ENCODE measurements at places on chromosomes 7 and 10.

- DNase-seq = no peak
Observed at GRCh38 chr7:90957883-90958282, 306.4 kb upstream of the FZD1 start.

GRCh38 chr10:11245510-11245909 is 227.8 kb downstream of the CELF2 start:
- DNase-seq = peak; percentile 43

- no peak for DNase-seq
Observed at GRCh38 chr7:91835826-91836368, 44.6 kb downstream of the MTERF1 start.

DNA sequence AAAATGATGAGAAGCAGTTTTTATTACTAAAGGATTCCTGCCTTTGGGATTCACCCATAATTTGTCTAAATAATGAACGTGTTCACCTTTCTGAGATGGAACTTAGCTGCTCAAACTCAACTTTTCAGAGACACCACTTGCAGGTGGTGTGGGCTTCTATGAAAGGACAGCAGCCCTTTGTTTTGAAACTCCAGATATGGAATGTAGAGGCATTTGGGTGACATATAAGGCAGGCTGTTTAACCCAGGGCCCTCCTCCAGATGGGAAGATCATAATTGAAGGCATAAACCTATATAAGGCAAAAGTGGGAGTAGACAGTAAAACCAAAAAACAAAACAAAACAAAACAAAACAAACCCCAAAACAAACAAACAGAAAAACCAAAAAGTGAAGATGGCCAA is 11.9 kb upstream of the HUS1 start:
- no peak for DNase-seq

DNA sequence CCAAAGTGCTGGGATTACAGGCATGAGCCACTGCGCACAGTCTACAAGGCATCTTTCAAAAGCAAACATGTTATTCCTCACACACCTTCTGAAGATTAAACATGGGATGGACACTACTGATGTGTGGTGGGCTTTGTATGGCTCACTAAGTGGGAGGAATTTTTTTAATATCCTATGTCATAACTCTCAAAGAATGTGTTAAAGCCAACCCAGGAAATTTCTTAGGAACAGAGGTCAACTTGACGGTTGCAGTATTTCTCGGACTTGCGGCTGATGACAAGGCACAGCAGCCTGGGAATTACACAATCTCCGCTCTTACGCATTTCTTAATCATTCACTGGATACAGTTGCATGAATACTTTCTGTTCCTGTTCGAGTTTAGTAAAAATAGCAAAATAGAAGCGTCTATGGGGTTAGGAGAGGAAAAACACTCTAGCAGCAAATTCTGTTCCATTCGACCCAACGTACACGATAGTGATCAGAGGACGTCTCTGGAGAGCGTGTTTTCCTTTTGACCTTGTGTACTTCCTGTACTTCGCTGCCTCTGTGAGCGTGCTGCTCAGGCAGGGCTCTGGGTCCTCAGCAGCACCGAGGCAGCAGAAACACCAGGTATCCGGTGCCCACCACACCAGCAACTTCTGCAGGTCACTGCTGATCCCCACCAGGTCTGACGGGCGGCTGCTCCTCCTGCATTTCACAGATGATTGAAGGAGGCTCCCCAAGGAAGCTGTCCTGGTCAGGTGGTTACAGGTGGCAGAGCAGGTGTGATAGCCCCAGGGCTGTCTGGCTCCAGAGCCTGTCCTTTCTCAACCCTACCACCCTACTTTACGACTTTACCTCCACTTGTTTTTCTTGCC is 26.4 kb upstream of the SRGN start:
- peak; percentile 20 for DNase-seq

DNA sequence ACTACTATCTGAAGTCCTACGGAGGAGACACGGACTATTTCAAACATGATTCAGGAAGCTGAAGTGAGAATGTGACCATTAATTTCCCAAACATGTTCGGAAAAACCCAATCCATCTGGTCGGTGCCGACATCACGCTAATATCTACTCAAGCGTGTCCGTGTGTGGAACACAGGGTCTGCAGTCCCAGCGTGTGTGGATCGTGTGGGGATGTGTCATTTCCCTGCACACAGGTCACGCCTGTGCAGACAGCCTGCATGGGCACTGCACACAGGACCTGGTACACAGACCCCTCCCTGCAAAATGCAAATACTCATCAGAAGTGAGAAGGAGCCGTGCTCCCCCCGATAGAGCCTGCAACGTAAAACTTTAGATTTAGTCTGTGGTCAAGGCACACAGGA is 57.8 kb downstream of the CARD11 start:
- no peak for DNase-seq

- DNase-seq = no peak
Observed at GRCh38 chr10:86344714-86345161, 21.9 kb downstream of the GRID1 start.

DNA sequence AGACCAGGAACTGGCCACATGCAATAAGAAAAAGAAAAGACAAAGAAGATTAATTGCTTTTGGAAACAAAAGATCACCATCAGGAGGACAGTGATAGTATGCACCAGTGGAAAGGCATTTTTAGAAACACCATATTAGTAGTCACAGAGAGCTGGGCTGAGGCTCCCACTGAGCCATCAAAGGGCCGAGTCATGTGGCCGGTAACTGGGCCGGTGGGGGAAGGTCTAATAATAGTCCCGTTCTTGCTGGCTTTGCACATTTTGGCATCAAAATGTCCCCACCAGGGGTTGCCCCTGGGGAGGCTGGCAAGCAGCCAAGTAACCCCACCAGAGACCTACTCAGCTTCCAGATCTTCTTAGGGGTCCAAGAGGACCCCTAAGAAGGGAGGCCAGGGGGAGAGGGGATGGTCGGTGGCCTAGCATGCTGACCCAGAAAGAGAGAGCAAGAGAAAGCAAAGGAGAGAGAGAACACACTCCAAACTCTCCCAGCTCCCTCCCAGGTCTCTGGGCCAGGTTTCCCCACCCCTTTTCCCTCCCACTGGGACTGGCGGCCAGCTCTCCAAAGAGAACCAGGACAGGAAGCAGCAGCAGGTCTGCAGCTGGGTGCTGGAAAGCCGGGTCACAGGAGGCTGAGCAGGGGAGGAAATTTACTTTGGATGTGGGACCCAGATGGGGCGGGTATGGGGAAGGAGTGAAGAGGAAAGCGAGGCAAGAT is 70.2 kb upstream of the FGFR2 start:
- no peak for DNase-seq

DNA sequence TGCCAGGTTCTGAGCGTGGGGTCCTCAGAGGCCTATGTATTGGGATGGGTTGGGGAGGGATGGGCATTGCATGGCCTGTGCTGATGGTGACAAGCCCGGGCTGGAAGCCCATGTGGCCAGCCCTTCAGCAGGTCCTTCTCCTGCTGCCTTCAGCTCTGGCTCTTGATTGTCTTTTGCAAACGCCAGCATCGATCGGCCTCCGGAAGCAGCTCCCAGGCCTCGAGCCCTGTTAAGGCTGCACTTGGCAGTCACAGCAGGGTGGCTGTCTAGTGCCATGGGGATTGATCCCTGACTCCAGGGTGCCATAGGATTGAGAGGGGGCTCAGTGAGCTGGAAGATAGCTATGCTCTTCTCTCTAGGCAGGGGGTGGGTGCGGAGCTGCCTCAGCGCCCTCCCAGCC is 51.4 kb downstream of the CDH23 start:
- no peak for DNase-seq

DNA sequence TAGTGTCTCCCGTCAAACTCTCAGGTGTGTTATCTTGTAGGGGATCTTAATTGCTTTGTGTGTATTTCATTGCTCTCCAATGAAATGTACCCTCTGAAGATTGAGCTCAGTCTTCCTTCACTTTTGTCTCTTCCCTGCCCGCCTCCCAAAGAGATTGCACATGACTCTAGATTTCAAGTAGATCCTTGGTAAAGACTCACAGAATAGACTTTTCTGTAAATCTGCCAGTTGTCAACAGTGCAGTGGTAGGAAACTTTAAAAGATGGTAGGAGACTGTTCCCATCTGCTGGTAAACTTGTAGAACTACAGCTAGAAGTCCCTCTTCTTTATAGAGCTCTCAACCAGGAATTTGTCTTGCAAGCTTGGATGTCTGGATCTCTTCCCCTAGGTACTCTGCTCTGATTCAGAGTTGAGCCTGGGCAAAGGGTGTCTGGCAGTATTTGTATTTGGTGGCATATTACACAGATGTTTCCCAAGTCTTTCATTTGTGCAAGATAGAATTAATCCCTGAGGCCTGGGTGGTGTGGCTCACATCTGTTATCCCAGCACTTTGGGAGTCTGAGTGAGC is 9.6 kb downstream of the CCL26 start:
- no peak for DNase-seq

GRCh38 chr7:158840604-158841003 is 11.3 kb upstream of the ESYT2 start:
- DNase-seq = no peak

GRCh38 chr10:62769574-62770242 is 34.8 kb upstream of the ADO start:
- no peak for DNase-seq

- DNase-seq = no peak
Observed at GRCh38 chr7:77822269-77822668, 23.7 kb downstream of the PHTF2 start.

DNA sequence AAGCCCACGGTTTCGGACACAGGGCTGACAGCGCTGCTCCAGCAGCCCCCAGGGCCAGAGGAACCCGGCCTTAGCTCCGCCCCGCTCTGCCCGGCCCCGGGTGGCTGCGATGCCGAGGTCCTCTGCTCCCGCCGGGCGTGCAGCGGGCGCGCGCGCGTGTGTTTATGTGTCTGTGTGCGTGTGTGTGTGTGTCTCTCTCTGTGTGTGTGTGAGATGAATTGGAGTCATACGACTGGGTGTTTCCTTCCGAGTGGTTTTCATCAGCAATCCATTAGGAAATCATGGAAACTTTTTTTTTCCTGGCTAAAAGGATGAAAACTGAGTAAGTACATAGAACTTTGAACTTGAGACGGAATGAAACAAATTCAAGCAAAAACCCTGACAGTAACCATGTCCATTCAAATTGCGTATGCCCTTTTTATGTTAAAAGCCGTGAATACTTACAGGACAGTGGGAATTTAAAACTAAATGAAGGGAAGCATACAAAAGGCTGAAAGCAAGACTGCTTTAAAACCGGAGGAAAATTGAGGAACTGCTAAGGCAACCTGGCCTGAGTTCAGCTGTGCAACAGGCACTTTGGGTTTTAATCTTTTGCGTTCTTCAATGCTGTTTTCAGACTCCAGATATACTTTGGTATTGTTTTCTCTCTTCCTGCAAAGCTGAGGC is at the start of gene CPED1:
TSS of gene CPED1 (plus strand) at position 121 of the 666 bp plus-strand sequence. CDS start 911 bp downstream, outside the sequence.
- peak; percentile 23 for DNase-seq

DNA sequence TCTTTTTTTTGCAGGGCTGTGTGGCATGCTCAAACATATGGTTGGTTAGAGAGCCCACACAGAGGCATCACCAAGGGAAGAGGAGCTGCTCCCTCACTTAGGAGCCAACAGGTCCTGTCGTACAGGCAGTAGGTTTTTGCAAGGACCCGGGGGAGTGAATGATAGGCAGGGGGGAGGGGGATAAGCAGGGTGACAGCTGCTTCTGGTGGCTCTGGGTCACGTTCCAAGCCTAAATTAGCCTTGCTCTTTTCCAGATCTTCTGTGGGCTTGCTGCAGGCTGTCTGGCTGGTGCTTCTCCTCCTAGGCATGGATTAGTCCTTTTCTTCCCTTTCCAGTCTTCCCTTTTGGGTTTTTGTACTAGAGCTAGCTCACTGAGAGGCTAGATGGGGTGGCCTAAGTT is 117.7 kb upstream of the PODXL start:
- DNase-seq = no peak

DNA sequence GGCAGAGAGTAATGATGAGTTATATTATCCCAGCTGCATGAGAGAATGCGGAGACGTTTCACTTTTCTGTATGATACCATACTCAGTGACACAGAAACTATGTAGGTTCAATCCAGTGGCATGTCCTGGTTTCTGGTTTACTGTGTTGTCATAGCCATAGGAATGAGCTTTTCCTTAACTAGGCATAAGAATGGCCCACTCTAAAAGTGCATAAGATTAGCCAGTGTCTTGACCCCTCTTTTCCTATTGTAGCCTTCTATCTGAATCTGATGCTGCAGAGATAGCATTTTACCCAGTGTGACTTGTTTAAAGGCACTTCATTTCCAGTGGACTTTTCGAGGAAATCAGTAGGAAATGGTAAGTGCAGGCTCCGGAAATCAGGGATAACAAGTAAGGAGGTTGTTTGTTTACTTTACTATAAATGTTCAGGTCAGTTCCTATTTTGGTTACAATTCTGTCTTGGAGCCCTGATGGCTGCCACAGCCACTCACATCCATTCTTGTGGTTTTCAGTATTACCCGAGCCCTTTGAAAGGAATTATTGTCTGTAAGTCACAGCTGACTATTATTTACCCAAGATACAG is 70.5 kb downstream of the SEMA3A start:
- no peak for DNase-seq

- no peak for DNase-seq
Observed at GRCh38 chr10:88156341-88156740, 292.9 kb downstream of the PTEN start.

DNA sequence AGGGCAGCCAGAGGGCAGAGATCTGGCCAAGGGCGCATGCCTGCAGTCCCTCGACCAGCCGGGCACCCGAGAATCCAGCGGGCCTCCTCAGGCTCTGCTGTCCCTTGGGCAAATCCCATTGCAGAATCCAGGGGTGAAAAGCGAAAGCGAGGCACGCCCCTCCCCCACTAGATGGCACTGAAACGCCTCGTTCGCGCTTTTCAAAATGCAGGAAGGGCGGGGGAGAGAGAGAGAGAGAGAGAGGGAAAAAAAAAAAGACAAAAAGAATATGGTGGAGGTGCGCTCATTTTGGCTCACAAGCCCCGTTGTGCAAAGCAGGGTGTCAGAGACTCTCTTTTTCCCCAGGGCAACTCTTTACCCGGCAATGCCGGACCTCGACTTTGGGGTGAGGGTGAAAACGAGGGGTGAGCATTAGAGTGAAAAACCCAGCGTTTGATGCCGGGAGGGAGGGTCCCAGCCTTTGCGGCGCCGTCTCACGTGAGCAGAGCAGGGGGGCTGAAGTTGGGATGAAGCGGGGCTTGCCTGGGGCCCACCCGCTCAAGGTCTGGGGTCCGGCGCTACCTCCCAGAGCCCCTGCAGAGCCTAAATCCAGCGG is 2.5 kb upstream of the TMEM178B start:
- peak; percentile 37 for DNase-seq

DNA sequence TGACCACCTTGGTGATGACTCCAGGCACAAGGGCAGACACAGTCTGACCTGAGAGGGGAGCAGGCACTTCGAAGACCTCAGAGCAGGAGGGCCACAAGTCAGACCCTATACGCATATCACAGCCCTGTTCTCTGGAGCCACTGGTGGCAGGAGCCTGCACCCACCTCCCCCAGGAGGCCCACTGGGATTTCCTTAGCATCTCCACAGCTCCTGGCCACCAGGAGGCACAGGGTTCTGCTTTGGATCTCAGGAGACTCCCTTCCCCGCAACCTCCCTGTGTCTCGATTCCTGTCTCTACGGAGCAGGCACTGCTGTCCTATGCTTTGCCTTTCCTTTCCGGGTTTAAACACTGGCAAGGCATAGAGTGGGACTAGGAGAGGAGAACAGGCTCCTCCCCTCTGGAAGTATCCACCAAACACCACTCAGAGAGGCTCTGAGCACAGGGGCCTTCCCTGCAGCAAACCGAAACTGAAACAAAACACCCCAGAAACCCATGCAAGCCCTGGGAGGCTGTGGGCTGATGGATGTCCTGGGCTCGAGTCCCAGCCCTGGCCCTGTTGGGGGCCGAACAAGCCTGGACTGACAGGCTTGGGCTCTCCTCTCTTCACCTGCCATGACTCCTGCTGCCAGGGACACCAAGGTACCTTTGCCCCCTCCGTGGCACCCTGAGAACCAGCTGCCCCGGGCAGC is 166.3 kb downstream of the NEURL1 start:
- DNase-seq = peak; percentile 64

GRCh38 chr10:74026428-74027015 is 28.6 kb downstream of the VCL start:
- DNase-seq = no peak
